ENCODE measurements at places on chromosomes 13 and 19. TPM values are rescaled to one million over a fixed set of nuclear protein-coding genes. Genes with fewer than 3 reads are reported as not detected.

Gene C2CD4C
- polyA plus RNA-seq, result 3.4 TPM

Gene CYP4F8
- polyA plus RNA-seq, result not detected

Gene ERICH6B
- polyA plus RNA-seq, result 1.5 TPM

Gene RYR1
- polyA plus RNA-seq, result 0.71 TPM

Gene PSPN
- 2.7 TPM for polyA plus RNA-seq

Gene LILRB4
- not detected for polyA plus RNA-seq

Gene ZNF382
- 14.5 TPM for polyA plus RNA-seq

Gene THOP1
- 81.3 TPM for polyA plus RNA-seq

Gene DAND5
- 0.07 TPM for polyA plus RNA-seq

Gene GARRE1
- polyA plus RNA-seq, result 7.9 TPM

Gene NPAS1
- polyA plus RNA-seq, result 8.4 TPM

Gene KLK2
- polyA plus RNA-seq, result not detected

Gene SIGLEC5
- polyA plus RNA-seq, result not detected

Gene TNNT1
- 35.5 TPM for polyA plus RNA-seq
